ENCODE measurements at places on chromosomes 6 and 20.

GRCh38 chr6:125953502-125953875 is 3.1 kb upstream of the HINT3 start:
- DNase-seq, result no peak

GRCh38 chr6:35141007-35141655 is at the start of gene TCP11:
TCP11 (minus strand) TSS chr6:35141339; CDS start chr6:35140870, 469 bp downstream.
- DNase-seq, result no peak

- no peak for DNase-seq
Measured at GRCh38 chr6:125057392-125058246, 95.4 kb downstream of the RNF217 start.

DNA sequence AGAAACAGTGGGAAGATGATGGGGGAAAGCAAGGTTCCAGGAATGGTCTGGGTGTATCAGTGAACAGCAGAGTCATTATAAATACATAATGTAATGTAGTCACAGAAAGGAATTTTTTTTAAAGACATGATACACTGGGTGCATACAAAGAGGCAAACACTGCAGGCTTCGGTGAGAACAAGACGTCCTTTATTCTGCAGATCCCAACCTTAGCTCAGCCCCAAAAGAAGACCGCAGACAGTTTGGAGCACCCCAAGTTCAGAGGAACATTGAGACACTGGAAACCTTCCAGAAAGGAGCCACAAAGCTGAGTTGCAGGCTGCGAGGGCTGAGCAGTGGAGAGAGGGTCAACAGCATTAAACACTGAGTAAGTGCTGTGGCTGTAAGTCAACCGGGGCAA is 30.6 kb upstream of the FOXC1 start:
- no peak for DNase-seq

DNA sequence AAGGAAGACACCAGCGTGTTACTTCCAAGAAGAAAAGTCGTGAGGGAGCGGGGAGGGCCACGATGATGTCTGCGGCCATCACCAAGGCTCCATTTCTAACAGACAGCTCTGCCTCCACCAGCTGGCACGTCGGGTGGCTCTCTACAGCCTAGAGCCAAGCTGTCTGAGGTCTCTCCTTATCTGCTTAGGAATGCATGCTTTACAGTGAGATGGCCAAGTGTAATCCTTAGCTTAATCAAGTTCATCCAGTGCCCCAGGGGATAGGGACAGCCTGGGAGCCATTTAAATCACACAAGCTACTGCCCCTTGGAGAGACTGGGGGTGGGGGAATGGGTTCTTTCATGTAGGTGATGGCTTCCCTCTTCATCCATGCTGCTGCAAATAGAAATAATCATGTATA is 213.8 kb upstream of the CST7 start:
- no peak for DNase-seq

GRCh38 chr20:52154575-52154974 is 37.0 kb downstream of the ZFP64 start:
- no peak for DNase-seq

- DNase-seq, result no peak
Measured at GRCh38 chr6:3350252-3350796, 91.6 kb downstream of the PSMG4 start.

- no peak for DNase-seq
Measured at GRCh38 chr20:20629556-20630188, 82.8 kb downstream of the RALGAPA2 start.

- DNase-seq, result no peak
Measured at GRCh38 chr6:108170332-108171290, 4.8 kb downstream of the NR2E1 start.

DNA sequence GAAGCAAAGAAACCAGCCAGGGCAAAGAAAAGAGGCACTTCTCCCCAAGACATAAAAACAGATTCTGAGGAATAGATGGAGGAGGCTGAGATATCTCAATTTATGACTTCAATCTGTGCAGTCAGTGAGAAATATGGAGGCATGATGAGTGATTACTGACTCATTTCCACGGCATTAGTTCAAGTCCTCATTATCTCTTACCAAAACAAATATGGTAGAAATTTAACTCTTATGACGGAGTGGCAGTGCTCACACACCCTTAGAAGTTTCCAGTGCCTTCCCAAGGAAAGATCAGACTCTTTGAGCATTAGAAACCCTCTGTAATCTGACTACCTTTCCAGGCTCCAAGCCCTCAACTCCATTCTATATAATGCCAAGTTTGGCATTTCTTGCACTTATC is 364.1 kb downstream of the ARHGAP18 start:
- no peak for DNase-seq

GRCh38 chr6:145453376-145453775 is 281.9 kb downstream of the EPM2A start:
- DNase-seq, result no peak

- DNase-seq, result no peak
Measured at GRCh38 chr6:46688117-46688965, 656 bp downstream of the TDRD6 start.

GRCh38 chr20:675033-675452 is 559 bp downstream of the SCRT2 start:
- no peak for DNase-seq

DNA sequence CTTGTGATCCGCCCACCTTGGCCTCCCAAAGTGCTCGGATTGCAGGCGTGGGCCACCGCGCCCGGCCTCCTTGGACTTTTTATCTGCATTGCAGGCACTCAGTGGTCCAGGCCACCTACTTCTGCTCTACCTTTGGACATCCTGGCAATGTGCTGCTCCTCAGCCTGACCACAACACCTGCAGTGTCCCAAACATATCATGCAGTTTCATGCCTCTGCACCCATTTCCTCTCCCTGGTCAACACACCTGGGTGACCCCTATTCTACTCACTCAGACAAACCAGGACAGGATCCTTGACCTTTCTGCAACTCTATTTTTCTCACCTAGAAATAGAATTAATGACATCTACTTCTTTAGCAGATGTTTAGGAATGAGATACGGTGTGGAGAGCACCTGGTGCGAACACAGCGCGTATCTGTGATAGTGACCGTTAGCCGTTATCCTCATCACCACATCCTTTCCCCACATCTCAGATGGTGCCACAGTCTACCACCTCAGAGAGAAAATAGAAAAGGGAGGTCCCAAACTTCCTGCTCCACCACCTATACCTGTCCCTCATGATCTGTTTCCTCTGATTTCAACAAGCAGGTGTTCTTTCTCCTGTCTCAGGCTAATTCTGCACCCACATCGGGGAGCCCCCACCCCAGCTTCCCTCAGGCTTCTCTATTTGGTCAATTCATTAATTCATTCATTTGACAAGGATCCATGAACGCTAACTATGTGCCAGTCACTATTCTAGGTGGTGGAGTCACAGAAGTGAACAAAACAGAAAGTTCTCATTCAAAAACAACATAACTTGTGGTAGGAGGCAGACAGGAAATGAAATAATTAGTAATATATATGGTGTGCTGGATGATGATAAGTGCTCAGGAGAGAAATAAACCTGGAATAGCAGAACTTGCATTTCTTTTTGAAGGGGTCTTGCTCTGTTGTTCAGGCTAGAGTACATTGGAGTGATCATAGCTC is 4.3 kb upstream of the BTN3A2 start:
- peak; percentile 29 for DNase-seq

DNA sequence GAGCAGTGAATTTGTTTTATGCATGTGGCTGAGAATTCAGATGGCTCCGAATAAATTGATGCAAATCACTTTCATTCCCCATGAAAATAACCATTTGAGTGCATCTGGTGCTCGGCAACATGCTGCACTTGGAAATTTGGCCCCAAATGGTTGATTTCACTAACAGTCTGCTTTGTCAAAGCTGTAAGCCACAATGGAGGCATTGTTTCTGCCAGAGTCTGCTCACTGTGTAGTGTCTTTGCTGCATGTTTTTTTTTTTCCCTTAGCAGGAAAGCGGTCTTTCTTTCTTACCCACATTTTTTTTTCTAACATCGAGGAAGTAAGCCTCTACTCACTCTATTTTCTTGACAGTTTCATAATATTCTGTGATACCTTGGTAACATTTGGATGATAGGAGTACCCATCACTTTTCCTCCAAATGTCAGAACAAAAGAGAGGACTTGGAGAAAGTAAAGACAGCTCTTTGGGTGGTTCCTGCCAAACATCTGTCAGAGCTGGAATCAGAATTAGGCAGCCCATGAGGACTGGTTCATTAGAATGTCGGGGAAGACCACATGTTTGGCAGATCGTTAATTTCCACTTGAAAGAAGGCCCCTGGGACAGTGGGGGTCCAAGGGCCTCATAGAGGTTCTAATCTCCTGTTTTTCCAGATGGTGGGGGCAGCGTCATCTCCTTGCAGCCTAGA is 149.5 kb downstream of the DOK5 start:
- DNase-seq, result no peak

DNA sequence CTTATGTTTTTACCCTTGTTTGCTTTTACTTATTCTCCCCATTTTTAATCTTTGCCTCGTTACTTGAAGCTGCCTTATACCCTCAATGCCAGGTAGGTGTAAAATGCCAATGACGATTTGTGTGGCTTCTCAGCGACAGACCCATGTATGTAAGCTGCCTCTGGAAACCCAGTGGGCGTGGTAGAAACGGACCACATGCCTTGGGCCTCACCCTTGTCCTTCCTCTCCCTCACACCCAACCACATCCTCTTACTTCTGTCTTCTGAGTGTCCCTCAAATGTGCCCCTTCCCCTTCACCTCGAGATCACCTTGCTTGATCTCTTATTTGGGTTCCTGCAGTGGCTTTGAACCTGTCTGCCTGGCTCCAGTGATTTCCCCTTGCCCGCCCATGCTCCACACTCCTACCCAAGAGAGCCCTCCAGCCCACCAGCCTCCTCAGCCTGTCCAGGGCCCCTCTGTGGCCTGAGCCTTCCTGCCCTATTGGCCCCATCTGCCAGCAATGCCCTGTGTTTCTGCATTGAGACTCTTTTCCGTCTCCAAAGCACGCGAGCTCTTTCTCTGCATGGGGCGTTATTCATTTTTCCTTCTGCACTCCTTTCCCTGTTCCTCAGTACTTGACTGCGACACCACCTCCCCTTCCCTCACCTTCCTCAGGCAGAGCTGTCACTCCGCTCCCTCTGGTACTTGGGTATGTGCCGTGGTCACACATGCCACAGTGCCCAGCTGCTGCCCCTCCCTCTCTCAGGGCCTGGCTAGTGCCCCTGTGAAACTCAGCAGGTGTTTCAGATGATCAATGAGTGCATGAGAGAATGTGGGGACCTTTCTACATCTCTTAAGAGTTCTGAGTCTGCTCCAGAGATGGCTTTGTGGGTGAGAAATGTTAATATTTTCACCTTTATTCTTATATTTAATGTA is 115.4 kb downstream of the SLX4IP start:
- no peak for DNase-seq

- no peak for DNase-seq
Measured at GRCh38 chr20:8073024-8073832, 53.7 kb upstream of the TMX4 start.

- DNase-seq, result no peak
Measured at GRCh38 chr20:50582591-50583234, 72.5 kb downstream of the PTPN1 start.

DNA sequence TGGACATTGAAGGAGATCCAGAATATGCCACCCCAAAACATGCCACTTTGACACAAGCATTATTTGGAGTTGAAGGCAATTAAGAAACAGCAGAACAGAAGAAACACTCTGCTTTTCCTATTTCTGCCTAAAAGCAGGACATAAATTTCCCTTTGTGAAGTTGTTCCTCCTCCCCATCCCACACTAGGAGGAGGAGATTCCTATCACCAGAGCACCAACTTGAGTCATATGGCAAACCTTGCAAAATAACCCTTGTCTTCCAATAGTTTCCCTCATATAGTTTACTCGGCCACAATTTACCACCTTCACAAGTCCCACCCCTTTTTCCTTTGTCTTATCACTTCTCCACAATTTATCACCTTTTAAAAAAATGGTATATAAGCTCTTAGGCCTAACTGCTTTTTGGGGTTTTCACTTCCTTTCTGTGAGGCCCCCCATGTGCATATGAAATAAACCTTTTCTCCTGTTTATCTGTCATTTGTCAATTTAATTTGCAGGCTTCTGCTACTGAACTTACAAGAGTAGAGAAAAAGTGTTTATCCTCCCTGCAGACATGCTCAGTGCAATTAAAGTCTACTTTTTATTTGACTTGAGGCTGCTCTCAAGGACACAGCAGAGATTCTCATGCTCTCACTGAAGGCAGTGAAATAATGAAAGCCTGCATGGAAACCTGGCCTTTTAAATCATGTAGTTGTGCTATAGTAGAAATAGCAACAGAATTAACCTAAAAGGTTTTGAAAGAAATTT is 2.8 kb upstream of the RAB23 start:
- DNase-seq, result no peak

DNA sequence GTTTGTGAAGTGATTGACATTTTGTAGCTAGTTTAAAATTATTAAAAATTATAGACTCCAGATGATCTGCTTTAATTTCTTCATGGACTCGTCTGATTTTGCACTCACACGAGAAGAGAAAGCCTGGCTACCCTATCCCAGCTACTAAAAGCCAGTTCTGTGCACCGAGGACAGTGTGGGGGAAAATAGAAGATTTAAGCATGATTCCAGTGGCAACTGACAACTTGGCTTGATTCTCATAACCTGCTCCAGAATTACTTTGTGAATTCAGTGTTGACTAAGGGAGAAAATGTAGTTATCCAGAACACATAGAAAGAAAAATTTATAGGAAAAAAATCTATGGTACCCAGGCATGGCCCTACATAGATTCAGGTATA is 88.7 kb downstream of the SNAP25 start:
- DNase-seq, result no peak

GRCh38 chr6:10585209-10585845 is 64.2 kb downstream of the GCNT2 start:
- no peak for DNase-seq

DNA sequence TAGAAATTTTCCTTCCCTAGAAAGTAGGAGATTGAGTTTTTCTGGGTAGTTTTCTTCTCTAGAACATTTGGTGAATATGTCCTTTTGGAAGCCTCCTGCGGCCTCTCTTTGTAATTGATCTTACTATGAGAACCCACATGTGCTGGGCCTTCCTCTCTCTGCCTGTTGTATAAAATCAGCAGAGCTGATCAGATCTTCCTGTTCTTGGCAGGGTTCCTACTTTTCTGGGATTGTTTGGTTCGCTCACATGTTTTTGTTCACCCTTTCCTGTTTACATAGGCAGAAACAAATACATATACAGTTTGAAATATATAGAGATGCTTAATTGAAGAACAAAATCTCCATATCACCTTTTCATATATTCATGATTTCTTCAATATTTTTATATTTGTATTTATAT is 57.8 kb downstream of the IL22RA2 start:
- no peak for DNase-seq

GRCh38 chr20:43689165-43689564 is 22.3 kb downstream of the MYBL2 start:
- no peak for DNase-seq

All from CD4-positive, alpha-beta T cell treated with Interleukin-15 for 4 hours (primary cell).